ENCODE measurements at places on chromosomes 12 and 14.

- no peak for DNase-seq
Measured at GRCh38 chr12:89064151-89064550, 288.1 kb downstream of the DUSP6 start.

DNA sequence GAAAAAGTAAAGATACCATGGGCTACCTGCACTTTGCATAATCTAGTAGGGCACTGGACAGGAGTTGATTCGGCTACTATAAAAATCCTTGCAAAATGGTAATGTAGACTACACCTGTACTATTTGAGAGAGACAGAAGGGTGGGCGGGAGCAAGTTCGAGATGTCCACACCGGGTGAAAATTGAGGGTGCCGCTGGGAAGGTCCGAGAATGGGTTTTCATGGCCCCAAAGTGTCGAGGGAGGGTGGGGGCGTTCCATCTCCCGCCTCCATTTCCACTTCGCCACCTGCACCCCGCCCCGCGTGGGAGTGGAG lies 648 bp downstream of the SNX6 start:
- no peak for DNase-seq

GRCh38 chr12:8950702-8951478 lies 1.4 kb upstream of the M6PR start:
- no peak for DNase-seq

GRCh38 chr14:33375786-33376185 lies 437.1 kb downstream of the NPAS3 start:
- no peak for DNase-seq

DNA sequence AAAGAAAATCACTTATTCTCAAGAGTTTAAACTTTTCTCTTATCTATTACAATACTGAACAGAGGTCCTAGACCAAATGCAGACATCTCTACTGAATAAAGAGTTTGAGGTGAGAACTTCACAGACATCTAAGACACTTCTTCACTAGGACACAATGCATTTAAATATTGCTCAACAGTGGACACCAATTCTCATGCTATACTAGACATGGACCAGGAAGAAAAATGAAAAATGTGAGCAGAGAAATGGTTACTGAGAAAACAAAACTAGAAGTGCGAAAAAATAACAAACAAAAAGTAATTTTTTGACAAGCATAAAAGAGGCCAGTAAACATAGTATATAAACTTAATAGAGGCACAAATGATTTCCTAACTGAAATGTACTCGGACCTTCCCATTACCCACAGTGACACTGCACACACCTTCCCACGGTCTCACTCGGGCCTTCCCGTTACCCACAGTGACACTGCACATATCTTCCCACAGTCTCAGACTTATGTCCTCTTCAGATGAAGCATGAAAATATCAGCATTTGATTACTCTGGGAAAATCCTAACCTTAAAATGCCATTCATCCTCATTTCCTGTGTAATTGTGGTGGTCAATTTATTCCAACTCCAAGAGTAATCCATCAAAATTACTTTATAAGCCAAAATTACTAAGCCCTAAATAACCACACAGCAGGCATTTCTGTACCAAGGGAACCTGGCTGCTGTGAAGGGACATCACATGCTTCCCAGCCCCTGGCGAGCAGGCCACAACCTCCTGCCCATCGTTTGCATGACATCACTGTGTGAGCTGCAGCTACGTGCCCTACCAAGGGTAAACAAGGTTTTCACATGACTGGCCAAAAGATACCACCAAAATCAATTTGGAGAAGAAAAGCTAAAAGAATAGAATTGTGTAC lies 6.4 kb downstream of the SLC15A4 start:
- no peak for DNase-seq

DNA sequence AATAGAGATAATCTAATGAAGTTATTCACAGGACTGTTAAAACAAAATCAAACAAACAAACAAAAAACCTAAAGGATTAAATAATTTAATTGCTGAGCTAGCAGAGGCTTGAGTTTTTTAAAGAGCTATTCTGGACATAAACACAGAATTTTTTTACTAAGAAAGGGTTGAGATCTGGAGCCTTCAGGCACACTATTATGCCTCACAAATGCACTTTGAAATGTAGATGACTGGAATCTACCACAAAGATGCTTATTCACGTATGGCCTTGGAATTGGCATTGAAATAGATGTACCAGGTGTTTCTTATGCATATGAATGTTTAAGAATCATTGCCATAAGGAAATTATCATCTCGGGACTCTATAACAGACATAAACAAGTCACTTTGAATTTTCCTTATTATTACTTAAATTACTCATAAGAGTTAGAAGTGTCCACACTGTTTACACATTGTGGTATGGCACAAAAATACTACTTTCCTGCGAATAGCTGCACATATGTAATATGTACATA lies 21.6 kb downstream of the PUS7L start:
- DNase-seq = no peak

DNA sequence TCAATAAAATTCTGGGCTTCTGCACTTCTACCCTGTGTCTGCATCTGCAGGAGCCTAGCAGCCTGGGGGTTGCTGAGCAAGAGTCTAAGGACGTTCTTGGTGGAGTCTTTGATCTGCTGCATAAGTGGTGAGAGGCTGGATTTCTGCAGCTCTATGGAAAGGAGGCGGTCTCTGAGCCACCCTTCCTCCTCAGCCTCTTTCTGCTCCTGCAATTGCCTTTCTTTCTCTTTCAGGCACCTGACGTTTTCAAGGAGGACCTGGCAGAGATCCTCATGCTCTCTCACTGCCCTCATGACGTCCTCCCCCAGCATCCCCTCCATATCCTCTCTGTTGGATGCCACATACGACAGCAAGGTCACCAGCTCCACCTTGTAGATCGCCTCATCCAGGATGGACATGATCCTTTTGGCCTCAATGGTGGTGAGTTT lies 13.6 kb upstream of the TPCN1 start:
- DNase-seq = no peak

Measured in NCI-H524 treated with DMSO at 0.1 percent for 48 hours (cell line).